ENCODE measurements at places on chromosomes 16 and 17.

DNA sequence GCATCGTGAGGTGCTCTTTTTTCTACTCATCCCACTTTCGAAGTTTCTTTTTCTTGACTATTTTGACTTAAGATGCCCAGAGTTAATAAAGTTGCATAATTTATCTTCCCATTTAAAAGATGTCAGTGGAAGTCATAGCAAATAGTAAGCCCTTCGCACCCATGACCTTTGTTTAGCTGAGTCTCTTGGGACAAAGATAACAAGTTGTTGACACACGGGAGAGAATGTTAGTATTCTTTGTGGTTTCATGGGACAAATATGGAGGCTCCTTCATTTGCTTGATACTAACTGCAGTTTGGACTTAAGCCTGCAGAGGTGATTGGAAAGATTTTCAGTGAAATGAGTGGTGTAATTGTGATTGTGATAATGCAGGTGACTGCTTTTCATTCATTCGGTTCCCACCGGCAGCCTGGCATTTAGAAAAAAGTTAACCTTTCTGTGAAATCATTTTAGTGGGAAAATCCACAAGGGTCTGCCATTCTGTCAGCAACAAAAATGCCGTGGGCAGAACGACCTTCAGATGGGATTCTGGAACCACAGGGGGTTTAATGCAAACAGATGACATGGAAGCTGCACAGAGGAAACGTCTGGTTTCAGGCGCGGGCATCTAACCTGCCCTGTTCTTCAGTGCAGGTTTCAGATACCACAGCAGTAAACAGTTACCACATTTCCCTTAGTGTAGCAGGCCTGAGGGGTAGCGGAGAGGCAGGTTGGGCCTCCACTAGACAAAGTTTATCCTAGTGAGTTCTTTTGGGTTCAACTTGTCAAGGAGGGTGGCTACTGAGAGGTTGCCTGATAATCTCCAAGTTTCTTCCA, 123.0 kb downstream of the RPTOR start:
- DNase-seq: no peak

DNA sequence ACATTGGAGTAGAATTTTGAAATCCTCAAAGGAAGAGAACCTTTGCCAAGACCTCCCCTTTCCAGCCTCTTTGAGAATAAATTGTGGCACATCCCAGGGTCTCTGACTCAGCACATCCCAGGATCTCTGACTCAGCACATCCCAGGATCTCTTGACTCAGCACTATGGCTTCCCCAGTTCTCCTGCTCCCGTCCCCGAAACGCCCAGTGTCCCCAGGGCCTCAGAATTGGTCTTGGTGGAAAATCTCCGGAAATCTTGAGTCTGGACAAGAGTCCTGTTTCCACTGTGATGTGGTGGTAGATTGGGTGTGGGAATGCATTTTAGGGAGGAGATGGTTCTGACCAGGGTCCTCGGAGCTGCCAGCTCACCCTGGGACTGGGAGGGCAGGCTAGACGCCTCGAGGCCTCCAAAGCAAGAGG, 19.2 kb downstream of the PLXDC1 start:
- no peak for DNase-seq

GRCh38 chr17:62902531-62903220, 63.4 kb upstream of the TANC2 start:
- DNase-seq: no peak

- DNase-seq: no peak
Observed at GRCh38 chr16:11253009-11253994, 2.7 kb downstream of the SOCS1 start.

DNA sequence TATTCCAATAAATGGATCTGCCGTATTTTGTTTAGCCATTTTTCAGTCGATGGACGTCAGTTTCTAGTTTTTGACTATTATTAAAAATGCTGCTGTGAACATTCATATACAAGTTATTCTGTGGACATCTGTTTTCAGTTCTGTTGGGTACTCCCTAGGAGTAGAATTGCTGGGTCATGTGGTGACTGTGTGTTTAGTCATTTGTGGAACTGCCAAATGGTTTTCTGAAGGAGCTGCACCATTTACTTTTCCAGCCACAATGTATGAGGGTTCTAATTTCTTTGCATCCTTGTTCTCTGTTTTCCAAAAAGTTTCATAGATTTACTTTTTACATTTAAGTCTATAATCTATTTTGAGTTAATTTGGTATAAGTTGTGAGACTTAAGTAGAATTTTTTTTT, 29.5 kb downstream of the CYLD start:
- no peak for DNase-seq

DNA sequence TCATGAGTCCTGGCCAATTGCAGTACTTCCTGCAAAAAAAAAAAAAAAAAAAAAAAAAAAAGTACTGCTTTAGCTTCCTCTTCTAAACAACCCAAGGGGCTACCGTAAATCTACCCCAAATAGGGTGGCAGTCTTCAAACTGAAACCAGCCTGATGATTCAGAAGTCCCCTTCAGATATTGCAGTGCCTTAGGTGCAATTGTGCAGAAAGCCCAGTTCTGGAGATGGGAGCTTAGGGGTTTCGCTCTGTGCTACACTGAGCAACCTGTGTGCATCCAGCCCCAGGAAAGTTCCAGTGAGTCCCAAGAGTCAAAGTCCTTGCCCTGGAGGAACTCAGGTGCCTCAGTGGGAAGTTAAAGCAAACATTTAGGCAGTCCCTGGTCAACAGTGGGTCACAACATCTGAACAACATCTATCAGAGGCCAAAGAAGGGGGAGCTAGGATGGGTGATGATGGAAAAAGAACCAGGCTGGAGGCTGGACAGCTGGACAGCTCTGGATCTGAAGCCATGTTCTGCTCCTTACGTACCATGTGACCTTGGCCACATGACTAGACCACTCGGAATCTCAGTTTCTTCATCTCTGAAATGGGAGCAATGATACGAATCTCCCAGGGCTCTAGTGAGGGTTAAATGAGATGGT, 6.7 kb upstream of the CIITA start:
- no peak for DNase-seq
